ENCODE measurements at places on chromosomes 7 and 10.

GRCh38 chr7:148382596-148382995 is 208.0 kb upstream of the C7orf33 start:
- no peak for DNase-seq

GRCh38 chr7:157032128-157032527 is 21.7 kb upstream of the MNX1 start:
- DNase-seq, result no peak

DNA sequence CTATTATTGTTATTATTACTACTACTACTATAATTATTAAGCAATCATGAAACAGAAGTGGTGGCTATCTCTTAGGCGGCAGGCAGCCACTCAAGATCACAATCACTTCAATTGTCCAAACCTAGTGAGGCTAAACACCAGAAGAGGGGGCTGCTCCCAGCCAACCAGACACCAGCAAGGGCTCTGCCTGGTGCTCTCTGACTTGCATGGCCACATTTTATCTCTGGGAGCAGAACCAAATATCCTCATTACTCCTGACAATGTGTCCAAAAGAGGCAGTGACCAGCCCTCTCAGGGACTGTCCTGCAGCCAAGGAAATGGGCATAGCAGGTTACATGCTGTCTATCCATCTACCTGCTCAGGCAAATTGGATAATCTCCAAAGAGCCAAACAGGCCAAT is 187.4 kb upstream of the PDE1C start:
- no peak for DNase-seq

DNA sequence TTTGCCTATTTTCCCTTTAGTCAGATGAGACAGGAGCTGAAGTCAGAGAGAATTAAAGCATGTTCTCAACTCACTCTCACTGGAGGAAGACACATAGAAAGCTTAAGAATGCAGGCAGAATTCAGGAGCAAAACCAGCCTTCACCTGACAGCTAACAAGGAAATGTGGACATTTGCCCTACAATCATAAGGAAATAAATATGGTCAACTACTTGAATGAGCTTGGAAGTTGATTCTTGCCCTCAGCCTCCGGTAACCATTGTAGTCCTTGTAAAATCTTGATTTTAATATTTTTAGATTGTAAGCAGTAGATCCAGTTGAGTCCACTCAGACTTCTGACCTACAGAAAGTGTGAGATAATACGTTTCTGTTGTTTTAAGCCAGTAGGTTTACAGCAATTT is 752.5 kb upstream of the ZWINT start:
- DNase-seq, result no peak

DNA sequence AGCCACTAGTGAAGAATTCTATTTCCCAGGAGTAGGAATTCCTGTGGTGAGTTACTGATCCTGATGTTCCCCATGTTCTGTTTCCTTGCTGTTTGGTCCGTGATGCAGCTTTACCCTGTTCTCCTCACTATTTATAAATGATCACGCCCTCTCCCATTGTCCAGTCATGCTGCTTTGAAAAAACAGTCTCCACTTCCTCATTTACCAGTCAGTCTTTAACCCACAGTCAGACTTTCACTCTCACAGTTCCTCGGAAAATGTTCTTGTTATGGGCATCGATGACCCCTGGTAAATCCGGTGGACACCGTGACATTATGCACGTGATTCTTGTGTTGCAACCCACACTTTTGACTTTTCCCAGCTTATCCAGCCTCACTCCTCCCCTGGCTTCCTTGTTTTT is 14.4 kb downstream of the SCIN start:
- DNase-seq, result no peak

GRCh38 chr7:21542891-21543527 is at the start of gene DNAH11:
TSS of gene DNAH11 (plus strand) at chr7:21543039. CDS start at chr7:21543246, 207 bp downstream.
- DNase-seq, result no peak

DNA sequence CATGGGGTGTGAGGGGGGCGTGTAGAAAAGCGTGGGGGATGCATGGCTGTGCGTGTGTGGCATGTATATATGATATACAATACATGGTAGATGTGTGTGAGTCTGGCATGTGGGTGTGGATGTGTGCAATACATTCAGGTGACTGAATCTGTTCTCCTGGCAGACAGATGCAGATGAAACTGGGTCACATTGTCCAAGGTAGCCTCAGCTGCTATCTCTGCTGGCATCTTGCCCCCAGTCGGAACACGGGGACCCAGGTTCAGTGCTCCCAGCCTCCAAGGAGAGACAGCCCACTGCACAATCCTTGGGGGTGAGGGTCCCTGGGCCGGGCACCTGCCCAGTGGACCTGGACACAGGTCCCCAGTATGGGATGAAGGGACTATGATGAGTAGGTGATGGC is 12.4 kb upstream of the SRRM3 start:
- no peak for DNase-seq

DNA sequence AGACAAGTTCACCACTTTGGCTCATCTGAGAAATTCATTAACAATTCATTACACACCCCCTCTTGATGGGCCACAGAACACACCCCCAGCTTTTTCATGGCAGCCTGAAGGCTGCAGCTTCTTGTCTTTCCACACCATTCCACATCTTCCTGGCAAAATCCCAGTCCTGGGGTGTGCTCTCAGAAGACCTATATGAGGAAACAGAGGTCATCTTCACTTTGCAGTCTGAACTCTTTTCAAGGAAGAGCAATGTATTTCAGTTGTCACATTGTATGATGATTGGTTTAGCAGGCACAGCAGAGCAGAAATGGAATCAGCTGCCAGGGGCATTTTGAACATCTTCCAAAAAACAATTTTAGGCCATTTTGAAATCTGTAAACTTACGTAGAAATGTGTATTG is 7.8 kb upstream of the LRRC27 start:
- no peak for DNase-seq

- DNase-seq, result no peak
These were observed 239.9 kb upstream of the ZMIZ1 start for GRCh38 chr10:78828647-78829539.

DNA sequence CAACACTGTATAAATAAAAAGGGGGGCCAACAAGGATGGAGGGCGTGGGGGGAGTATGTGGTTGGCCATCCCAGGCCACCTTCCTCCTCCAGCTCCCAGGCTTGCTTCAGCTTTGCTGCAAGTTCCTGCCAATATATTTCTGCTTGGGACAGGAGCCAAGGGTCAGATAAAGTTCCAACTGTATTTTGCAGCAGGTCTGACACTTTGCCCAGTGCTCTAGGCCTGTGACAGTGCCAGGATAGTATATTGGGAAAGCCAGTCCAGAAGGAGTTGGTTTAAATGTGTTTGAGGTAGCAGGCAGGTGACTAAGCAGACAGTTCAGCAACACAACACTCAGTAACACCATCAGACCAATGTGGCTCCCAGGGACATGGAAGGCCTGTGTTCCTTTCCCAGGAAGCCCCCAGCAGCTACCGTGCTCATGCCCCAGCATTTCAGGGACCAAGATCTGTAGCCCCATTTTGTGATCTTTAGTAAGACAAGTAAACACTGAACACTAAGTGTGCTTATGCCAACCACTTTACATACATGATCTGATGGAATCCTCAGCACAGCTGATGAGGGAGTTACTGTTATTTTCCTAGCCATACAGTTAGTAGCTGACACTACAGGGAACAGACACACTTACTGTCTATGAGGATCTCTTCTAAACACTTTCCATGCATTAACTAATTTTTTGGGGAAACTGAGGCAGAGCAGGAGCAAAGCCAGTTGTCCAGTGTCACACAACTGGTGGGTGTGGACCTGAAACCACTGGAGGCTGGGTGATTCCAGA is 38.9 kb downstream of the DNAJB12 start:
- no peak for DNase-seq

Measured in stimulated activated naive CD4-positive, alpha-beta T cell (primary cell).